Stimulated activated CD4-positive, alpha-beta T cell treated with anti-CD3 and anti-CD28 coated beads, TNF-alpha, amount 100 ng/mL, for 24 hours (primary cell): ENCODE measurements at places on chromosomes 1 and 21.

DNA sequence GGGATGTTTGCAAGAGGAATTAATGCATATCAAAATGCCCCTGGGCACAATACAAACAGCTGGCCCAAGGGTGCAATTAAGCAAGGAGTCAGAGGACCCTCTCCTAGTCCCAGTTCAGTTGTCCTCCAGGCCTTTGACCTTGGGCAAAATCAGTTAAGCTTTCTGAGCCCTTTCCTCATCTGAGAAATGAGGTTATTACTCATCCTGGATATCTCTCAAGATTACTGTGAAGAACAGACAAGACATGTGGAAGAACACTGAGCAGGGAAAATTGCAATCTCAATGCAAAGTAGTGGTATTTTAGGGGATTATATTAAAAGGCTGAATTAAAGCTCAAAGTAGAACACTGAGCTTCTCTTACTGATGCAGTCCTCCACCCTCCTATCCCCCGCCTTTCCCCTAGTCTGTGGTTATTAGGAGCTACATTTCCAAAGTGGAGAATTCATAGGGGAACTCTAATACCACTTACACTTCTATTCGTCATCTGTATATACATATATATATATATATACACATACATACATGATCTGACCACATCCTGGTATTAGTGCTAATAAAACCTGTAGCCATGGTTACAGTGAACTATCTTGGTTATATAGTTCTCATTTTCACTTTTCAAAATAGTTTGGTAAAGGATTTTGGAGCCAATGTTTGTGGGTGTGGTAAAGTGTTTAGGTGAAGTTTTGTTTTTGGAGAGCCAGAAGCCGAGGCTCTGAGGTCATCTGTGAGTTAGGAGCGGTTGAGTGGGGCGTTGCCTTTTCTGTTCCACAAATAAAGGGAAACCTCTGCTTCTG is 18.1 kb downstream of the KIAA0040 start:
- DNase-seq: no peak

GRCh38 chr21:43702785-43703034 is 16.2 kb upstream of the PDXK start:
- no peak for DNase-seq

DNA sequence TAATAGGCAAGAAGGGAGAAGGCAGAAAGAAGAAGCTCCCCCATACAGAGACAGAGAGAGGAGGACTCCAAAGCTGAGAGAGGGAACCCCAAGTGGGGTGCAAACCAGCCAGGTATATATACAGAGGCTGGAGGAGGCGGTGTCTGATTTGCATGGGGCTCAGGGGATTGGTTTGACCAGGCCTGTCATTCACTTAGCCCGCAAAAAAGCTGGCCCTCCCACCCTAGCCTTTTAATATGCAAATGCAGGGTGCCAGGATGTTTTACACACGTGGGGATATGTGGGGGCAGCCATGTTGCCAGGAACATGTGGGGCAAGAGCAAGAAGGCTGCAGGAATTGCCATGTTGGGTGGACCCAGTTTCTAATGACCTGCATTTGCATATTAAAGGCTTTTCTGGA is 37.0 kb upstream of the TENT5B start:
- no peak for DNase-seq

DNA sequence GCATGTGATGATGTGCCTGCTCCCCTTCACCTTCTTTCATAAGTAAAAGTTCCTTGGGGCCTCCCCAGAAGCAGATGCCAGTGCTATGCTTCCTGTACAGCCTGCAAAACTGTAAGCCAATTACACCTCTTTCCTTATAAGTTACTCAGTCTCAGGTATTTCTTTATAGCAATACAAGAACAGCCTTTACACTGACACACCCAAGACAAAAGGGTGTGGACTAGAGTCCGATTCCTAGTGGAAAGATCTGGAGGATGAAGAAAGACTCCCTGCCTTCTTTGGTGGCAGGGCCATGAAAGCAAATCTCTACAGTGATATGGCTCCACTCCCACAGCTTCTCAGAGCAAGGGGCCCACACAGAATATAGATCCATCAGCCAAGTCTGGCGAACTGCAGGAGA is 209.7 kb upstream of the ST6GALNAC5 start:
- no peak for DNase-seq

- DNase-seq: no peak
These were observed 208.8 kb downstream of the PLPP3 start for GRCh38 chr1:56370513-56370912.

- no peak for DNase-seq
These were observed 9.3 kb downstream of the MTARC2 start for GRCh38 chr1:220757441-220757840.

DNA sequence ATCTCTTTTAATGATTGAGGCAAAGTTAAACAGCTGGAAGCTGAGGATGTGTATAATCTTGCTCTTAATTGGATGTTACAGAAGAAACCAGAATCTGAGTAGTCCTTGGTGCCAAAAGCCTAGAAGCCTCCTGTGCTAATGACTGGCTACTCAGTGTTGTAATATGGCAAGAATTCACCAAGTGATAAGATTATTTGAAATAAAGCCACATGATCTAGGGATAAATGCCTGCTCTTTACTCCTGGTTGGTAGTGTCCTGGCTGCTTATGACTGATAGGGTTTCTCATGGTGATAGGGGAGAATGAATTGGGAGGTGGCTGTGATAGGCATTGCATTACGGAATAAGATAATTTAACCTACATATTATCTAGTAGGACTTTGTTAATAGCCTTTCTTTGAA is 13.6 kb upstream of the MAB21L3 start:
- no peak for DNase-seq

- no peak for DNase-seq
These were observed 58.0 kb upstream of the SGIP1 start for GRCh38 chr1:66475940-66476339.

- no peak for DNase-seq
These were observed 56.0 kb upstream of the COX20 start for GRCh38 chr1:244779410-244779809.

GRCh38 chr1:83790446-83790845 is 208.5 kb downstream of the TTLL7 start:
- no peak for DNase-seq

- no peak for DNase-seq
These were observed 32.3 kb downstream of the CDCA8 start for GRCh38 chr1:37724575-37724974.

DNA sequence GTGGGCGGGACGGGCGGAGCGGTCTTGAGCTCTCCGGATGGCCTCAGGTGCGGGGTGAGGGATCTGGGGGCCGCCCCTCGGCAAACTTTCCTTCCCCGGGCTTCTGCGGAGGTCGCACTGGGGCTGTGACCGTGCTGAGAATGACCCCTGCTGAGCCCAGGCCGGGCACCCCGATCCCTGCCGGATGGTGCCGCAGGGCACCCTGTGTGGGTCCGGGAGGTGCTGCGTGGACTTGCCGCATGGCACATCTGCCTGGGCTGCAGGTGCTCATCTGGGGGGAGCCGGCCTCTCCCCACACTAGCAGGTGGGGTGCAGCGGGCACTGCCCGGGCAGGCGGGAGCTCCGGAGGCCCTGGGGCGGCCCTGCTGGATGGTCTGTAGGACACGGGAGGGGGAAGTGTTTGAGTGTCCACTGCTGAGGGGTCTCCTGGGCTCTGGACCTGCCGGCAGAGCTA is 31.8 kb upstream of the PEX10 start:
- DNase-seq: no peak

GRCh38 chr1:97827887-97828286 is 92.9 kb downstream of the DPYD start:
- no peak for DNase-seq

DNA sequence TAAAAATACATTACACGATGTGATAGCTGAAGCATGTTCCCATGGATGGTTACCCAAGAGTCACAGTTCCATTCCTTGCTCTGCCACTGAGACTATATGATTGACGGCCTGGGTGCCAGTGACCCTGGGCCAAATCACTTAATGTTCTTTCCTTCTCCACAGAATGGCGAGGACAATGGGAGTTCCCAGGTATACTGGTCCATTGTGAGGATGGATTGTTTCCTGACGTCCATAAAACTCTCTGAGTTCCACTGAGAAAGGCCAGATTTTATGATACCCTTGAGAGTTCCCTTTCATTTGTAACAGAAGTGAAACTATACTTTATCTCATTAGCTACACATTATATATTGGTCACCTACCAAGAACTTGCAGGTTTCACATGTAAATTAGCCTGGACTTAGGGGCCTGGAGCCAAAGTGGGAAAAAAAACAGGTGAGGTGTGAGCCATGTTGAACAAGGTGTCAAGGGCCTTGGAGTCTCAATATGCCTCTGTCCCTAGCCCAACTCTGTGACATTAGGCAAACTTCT is 502.2 kb upstream of the DAB1 start:
- DNase-seq: no peak

- DNase-seq: no peak
These were observed 57.1 kb upstream of the RPL11 start for GRCh38 chr1:23634518-23634839.

GRCh38 chr1:169044971-169045370 is 61.5 kb upstream of the ATP1B1 start:
- DNase-seq: no peak

- DNase-seq: no peak
These were observed 157.2 kb downstream of the KIF26B start for GRCh38 chr1:245311887-245312536.

- DNase-seq: no peak
These were observed 243.0 kb downstream of the TOMM20 start for GRCh38 chr1:234885601-234886000.

DNA sequence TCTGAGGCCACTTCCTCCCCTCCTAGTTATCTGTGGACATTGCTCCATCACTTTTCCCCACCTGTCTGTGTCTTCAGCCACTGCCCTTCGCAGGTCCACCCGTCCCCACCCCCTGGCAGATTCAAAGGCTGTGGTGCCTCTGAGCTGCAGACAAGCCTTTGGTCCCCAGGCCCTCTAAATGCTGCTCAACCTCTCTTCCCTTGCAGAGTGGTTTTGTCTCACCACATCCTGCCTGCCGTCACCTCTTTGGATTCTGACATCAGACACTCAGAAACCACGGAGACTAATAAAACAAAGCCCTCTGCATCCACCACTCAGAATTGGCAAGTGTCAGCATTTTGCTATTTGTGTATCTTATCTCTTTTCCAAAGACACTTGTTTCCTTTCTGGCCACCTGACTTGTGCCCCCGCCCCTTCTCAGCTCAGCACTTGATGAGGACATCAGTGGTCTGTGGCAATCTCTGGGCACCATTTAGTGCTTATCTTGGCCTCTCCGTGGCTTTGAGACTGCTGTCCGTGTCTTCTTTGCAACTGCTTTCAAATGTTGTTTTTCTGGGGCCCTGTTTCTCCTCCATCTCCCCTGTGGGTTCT is 7.7 kb downstream of the CNIH3 start:
- DNase-seq: peak; percentile 43

- DNase-seq: no peak
These were observed 8.3 kb downstream of the PLEKHG5 start for GRCh38 chr1:6483017-6483760.

DNA sequence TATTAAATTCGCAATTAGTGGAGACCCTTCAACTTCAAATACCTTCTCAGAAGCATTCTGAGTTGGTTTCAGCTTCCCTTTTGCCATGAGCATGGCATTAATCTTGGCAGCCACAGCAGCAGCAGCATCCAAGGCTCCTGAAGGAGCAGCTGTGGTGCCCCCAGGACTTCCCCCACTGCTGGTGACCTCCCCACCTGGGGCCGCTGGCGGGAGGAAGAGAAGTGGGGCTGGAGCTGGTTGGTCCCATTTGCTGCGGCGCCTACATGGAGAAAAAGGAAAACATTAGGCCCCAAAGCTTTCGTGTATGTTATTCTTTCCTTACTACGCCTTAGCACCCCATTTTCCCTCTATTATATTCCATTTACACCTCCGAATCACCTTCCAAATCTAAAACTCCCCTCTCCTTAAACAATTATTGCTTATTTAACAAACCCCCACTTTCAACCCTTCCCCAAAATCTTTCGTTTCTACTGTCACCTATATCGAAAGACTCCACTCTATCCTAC is 569 bp downstream of the KHDC4 start:
- no peak for DNase-seq

DNA sequence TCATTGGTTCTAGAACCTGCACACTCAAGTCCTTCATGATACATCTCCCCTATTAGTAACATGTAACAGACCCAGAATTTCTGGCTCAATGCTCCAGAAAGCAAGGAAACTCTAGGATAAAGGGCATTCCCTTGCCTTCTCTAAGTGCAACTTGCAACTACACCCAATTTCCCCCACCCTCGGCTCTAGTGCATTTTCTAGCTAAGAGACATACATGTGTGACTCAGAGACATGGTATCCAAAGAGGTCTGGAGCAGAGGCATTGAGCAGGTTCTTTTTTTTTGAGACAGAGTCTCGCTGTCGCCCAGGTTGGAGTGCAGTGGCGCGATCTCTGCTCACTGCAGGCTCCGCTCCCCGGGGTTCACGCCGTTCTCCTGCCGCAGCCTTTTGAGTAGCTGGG is 132.9 kb downstream of the ZC3H11B start:
- no peak for DNase-seq

- DNase-seq: no peak
These were observed 4.2 kb downstream of the S100A6 start for GRCh38 chr1:153531638-153532037.

DNA sequence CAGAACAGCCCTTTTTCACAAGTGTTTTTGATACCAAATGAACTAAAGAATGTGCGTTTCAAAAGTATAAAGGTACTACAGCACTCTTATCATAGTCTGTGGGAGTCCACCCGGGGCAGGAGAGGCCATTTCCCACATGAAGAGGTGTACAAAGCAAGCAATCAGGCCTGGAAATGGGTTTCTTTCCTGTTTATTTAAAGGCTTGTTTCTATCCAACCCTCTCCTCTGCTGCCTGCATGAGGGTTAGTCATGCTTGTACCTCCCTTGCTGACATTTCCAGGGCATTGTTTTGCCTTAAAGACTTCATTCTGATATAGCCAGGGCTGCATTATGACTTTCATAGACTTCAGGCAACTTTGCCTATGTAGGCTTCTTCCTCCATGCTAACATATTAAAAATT is 11.6 kb downstream of the SELP start:
- DNase-seq: no peak

DNA sequence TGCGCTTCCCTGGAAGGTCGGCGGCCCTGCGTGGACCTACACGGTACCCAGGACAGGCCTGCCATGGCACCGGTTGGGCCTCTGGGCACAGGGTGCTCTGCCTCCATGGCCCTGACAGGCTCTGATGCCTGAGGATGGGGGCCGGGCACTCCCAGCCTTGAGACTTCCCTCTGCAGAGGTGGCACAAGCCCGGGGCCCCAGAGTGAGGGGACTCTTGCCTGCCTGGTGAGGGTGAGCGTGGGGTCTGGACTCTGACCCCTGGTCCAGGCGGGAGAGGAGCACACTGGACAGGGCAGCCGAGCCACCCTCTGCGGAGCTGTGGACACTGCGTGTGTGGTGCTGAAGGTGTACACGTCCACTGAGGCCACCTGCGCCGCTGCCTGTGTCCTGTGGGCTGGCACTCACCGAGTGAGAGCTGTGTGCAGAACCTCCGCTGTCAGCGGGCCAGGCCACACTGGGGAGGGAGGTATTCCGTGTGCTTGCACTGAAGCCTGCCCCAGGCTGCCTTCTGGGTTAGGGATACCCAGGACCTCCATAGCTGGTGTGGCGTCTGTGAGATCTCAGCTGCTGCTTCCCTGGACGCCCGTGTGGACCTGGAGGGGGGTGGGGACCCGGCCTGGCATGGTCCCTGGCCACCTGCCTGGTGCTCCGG is 10.4 kb downstream of the SKI start:
- DNase-seq: no peak
